Hematopoietic multipotent progenitor cell treated with erythropoietin and hydrocortisone succinate and interleukin-3 and kit ligand, for 6 days (in vitro differentiated cells): ENCODE measurements at places on chromosomes 2 and 18.

GRCh38 chr2:11764359-11764758 lies 17.9 kb downstream of the LPIN1 start:
- no peak for DNase-seq

DNA sequence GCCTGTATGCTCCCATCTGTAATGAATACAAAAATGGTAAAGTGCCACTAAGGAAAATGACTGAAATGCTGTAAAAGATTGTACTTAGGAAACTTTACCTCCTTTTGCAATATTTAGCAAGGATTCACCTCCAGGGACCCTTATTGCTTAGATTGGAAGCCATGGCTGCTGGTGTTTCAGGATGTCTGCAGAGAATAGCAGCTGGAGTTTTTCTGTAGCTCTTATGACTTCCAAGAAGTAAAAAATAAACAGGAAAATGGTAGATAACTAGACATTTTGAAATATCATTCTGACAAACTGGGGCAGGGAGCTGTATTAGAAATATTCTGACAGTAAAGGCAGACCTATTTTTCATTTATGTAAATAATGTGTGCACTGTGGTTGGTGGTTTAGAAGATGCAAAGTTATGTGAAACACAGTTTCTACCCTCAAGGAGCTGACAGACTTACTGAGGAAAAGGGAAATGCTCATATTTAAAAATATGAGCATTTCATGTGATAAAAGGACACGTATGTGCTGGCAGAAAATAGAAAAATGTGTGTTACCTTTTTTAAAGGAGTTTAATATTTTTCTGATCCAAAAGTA lies 224.9 kb upstream of the BOD1L2 start:
- no peak for DNase-seq

GRCh38 chr18:73296686-73297085 lies 428.9 kb upstream of the NETO1 start:
- no peak for DNase-seq

DNA sequence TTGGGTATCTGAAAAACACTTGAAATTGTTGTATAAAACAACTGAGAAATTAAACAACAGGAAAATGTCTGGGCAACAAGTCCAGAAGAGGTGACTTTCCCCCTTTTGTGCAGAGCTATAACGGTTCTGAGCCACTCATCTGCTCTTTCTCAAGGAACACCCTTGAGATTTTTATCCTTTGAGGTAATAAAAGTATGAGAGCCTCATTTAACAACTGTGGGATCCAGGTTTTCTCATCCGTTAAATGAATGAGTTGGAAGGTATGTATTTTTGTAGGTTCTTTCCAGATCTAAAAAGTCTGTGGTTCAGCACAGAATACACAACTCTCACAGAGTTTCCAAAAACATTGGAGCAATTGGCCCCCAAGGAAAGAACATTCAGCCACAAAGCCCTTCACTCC lies 93.0 kb downstream of the ANKRD44 start:
- DNase-seq, result no peak

DNA sequence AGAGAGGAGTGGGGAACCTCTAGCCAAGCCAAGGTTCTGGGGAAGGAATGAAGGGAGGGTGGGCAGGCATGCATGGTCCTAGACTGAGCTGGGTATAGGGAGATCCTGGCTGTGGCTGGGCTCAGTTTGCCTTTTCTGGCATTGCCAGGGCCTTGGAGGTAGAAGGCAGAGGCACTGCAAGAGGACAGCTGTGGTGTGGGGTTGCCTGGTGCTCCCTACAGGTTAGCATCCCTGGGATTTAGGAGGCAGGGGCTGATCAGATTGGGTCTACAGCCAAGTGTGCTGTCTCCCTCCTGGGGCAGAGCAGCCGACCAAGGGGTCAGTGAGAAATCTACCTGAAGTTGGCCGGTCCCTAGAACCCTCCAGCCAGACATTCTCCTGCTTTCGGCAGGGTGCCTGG lies 15.9 kb downstream of the ABCG8 start:
- DNase-seq, result no peak

- DNase-seq, result no peak
Observed at GRCh38 chr18:64747803-64748202, 598.9 kb upstream of the LINC00305 start.
